Stimulated activated CD8-positive, alpha-beta memory T cell treated with anti-CD3 and anti-CD28 coated beads, Interleukin-2, amount 100 ng/mL, for 48 hours (primary cell): ENCODE measurements at places on chromosomes 5 and 9.

DNA sequence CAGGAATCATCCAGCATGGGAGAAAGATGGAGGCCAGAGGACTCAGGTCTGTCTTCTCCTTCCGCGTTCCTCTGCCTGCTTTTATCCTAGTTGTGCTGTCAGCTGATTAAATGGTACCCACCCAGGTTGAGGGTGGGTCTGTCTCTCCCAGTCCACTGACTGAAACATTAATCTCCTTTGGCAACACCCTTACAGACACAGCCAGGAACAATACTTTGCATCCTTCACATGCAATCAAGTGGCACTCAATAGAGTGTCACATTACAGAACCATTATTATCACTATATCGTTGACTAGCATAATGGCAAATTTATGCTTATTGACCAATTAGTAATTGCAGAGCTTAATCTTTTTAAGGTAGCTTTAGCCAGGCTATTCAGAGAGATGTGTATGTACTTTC lies 64.8 kb downstream of the UNC13B start:
- DNase-seq, result no peak

GRCh38 chr5:75547812-75548211 lies 36.1 kb downstream of the POLK start:
- no peak for DNase-seq

- no peak for DNase-seq
Measured at GRCh38 chr9:98236901-98237487, 18.5 kb downstream of the TBC1D2 start.

GRCh38 chr5:146165903-146166302 lies 16.5 kb downstream of the LARS1 start:
- no peak for DNase-seq

GRCh38 chr5:153096381-153096780 lies 394.1 kb upstream of the GRIA1 start:
- no peak for DNase-seq
